Left lung (tissue), 14 donors: ENCODE measurements at places on chromosomes 2 and 18.

GRCh38 chr2:230885463-230886130 is 20.9 kb downstream of the ITM2C start:
- DNase-seq = no peak
- no peaks in the 10 kb centered on the region for H3K36me3 ChIP-seq

- H3K27ac ChIP-seq = no peak overlapping the region
- no peak overlapping the region for H3K4me3 ChIP-seq
- H3K27me3 ChIP-seq = no peaks in the 10 kb centered on the region
- H3K4me1 ChIP-seq = peaks cover 88% of the 10 kb centered on the region
Observed at GRCh38 chr2:54589340-54590215, 133.5 kb downstream of the SPTBN1 start.

DNA sequence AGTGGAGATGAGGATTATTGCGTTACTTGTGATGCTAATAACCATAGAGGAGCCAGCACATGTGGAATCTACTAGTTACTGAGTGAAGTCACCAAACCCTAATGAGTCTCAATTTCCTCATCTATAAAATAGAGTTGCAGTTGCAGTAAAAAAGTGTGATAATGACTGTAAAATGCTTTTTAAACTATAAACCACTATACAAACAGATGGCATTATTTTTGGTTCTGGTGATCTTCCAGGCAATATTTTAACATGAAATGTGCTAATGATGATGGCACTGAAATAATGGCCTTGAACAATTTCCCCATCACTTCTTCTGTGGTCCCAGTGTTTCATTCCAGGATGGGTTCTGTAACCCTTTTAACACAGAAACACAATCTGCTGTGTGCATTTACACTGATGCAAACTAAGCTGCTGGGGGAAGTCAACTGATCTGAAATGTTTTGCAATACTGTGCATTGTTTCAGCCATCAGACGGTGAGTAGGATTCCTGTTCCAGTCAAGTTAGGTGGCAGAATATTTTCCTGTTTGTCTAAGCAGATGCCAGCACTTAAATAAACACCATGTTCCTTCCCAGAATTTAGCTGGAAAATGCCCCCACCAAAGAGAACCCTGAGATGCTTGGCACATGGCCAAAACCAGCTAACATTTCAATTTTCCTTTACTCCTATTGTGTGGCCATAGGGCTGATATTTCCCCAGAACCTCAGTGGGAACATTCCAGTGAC is 52.6 kb downstream of the TACR1 start:
- H3K36me3 ChIP-seq = no peaks in the 10 kb centered on the region
- H3K4me3 ChIP-seq = no peak overlapping the region
- no peak for DNase-seq
- H3K27ac ChIP-seq = no peak overlapping the region
- H3K4me1 ChIP-seq = no peaks in the 10 kb centered on the region

DNA sequence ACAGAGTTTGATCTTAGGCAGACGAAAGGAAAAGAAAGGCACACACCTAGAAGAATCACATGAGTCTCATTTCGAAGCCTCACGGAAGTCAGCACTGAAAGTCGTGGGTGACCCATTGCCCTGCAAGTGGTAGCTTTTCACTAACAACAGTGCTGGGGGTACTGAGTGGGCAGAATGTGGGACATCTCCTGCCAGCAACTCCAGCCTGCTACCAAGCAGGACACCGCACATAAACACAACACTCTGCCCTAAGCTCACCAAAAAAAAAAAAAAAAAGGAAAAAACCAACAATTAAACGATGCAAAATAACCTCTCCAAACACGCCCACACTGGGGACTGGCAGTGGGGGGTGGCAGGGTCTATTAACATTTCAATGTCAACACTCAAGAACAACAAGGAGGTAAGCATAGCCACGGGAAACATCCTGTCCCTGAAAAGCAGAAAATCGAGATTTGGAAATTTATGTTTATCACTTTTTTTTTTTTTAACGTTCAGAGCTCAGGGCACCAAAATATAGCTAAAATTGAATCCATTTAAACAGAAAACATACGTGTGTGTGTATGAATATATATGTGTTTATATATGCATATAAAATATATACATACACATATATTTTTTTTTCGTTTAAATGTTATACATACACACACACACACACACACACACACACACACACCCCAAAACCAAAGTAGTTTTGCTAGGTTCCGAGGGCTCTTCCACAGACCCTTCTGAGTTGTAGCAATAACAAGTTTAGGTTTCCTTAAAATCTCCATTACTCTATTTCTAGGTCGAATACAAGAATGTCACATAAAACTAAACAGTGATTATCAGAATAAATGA is 2.2 kb downstream of the INO80D start:
- H3K36me3 ChIP-seq = no peaks in the 10 kb centered on the region
- peak overlapping the region; percentile 80 for H3K4me3 ChIP-seq
- peak; percentile 12 for DNase-seq
- no peaks in the 10 kb centered on the region for H3K27me3 ChIP-seq
- peaks cover 57% of the 10 kb centered on the region for H3K4me1 ChIP-seq

- H3K27me3 ChIP-seq = no peaks in the 10 kb centered on the region
- H3K27ac ChIP-seq = no peak overlapping the region
- no peaks in the 10 kb centered on the region for H3K36me3 ChIP-seq
- H3K4me3 ChIP-seq = no peak overlapping the region
Observed at GRCh38 chr2:16138811-16139662, 198.7 kb downstream of the MYCN start.

DNA sequence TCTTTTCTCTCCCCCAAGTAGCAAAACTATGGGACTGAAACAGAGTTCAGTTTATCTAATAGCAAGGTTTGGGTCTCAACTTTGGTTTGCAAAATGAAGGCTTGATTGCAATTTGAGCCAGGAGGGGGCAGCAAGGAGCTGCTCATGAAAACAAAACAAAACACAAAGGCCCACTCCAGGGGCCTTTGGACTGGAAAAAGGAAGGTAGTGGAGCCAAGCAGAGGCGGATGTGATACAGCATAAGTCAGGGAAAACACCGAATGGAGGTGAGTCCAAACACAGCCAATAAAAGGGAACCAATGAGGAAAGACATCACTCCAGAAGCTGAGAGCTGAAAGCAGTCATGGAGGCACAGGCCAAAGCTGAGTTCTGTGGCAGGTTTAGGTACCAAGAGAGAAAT is 799.7 kb upstream of the ACVR2A start:
- no peak overlapping the region for H3K27ac ChIP-seq
- H3K36me3 ChIP-seq = no peaks in the 10 kb centered on the region
- H3K27me3 ChIP-seq = no peaks in the 10 kb centered on the region
- H3K4me3 ChIP-seq = no peak overlapping the region
- no peak for DNase-seq

DNA sequence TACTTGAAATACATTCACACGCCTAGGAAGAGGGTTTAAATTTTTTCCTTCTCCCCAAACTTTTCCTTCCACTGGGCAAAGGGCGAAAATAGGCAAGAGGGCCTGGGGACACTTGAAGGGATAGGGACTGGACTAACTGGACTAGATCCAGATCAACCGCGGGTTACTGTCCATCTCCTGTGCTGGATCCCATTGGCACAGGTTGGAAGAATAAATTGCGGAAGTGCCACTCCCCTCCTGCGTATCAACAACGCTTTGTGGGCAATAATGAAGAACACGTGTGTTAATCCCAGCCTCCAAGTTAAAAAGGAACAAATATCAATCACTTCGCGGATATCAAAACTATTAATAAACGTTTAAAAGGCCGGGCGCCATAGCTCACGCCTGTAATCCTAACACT is 1.7 kb upstream of the FZD5 start:
- peaks cover 10% of the 10 kb centered on the region for H3K27me3 ChIP-seq
- H3K27ac ChIP-seq = no peak overlapping the region
- DNase-seq = no peak
- H3K36me3 ChIP-seq = peaks cover 15% of the 10 kb centered on the region

DNA sequence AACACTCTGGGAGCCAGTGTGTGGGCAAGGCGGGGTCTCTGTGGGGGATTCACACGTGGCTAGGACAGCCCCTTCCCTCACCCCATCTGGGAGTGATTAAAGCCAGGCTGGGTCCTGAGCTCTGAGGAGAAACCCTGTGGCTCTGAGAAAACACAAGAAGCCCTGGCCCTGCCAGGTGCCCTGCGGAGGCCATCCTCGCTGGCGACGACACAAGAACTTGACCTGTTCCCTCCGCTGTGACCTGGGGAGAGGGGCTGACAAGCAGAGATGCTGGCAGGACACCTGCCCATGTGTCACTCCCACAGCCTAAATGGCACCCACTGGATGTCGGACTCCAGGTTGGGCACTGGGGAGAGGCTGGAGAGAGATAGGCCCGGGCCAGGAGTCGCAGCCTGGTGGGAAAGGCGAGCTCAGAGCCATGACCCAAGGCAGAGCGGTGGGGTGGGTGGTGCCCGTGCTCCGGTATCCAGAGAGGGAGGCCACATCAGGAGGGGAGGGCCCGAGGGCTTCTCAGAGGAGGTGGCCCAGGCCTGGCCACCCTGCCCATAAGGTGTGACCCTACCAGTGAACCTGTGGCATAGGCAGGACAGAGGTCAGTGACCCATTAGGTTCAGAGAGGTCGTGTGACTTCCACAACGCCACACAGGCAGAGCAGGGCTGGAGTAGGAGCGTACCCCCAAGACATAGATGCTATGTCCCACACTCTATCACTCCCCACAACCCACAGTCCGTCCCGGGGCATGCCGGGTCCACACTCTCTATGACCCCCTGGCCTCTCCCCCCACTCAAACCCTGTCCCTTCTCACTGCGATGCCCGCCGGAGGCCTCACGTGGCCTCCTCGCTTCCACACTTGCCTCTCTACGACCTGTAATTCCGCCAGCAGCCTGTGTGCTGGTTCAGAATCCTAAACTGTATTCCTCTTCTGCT is 59.4 kb upstream of the HPCAL1 start:
- H3K4me1 ChIP-seq = no peaks in the 10 kb centered on the region
- H3K27ac ChIP-seq = no peak overlapping the region
- no peak for DNase-seq
- no peak overlapping the region for H3K4me3 ChIP-seq
- H3K27me3 ChIP-seq = no peaks in the 10 kb centered on the region

DNA sequence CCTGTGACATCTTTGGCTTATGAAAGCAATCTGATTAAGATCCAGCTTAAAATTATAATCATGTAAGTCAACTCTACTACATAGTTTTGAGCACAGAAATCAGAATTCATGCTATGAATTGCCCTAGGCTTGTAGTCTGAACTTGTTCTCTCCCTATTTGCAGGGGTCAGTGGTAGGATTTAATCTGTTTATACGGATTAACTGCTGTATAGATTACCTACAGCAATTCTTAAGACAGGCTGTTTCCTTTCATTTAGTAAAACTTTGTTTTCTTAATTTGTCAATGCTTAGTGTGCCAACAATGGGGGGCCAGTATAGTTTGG is 287.9 kb downstream of the PDE11A start:
- H3K36me3 ChIP-seq = no peaks in the 10 kb centered on the region
- no peaks in the 10 kb centered on the region for H3K27me3 ChIP-seq
- no peak for DNase-seq
- no peak overlapping the region for H3K4me3 ChIP-seq

- no peak for DNase-seq
- no peaks in the 10 kb centered on the region for H3K4me1 ChIP-seq
- no peaks in the 10 kb centered on the region for H3K27me3 ChIP-seq
- H3K4me3 ChIP-seq = no peak overlapping the region
Observed at GRCh38 chr2:235458839-235459273, 35.0 kb upstream of the AGAP1 start.

GRCh38 chr2:225993430-225993829 is 593.9 kb downstream of the NYAP2 start:
- H3K4me3 ChIP-seq = no peak overlapping the region
- no peak for DNase-seq
- H3K36me3 ChIP-seq = no peaks in the 10 kb centered on the region
- H3K4me1 ChIP-seq = no peaks in the 10 kb centered on the region
- H3K27me3 ChIP-seq = no peaks in the 10 kb centered on the region

DNA sequence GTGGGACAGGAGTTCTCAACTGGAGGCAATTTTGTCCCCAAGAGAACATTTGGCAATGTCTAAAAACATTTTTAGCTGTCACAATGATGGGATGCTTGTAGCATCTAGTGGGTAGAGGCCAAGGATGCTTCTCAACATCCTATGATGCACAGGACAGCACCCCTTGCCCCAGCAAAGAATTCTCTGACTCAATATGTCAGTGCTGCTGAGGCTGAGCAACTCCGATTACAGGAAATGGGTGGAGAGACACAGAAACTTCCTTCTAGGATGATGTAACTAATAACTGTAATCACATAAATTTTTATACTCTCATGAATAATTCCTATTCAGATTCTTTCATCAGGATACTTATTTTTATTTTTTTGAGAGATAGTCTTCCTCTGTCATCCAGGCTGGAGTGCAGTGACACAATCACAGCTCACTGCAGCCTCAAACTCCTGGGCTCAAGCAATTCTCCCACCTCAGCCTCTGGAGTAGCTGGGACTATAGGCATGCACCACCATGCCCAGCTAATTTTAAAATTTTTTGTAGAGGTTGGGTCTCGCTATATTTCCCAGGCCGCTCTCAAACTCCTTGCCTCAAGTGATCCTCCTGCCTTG is 120.3 kb upstream of the ACAA2 start:
- H3K27me3 ChIP-seq = no peaks in the 10 kb centered on the region
- no peaks in the 10 kb centered on the region for H3K36me3 ChIP-seq
- no peak overlapping the region for H3K4me3 ChIP-seq
- DNase-seq = no peak
- no peak overlapping the region for H3K27ac ChIP-seq
- H3K4me1 ChIP-seq = no peaks in the 10 kb centered on the region

- no peaks in the 10 kb centered on the region for H3K36me3 ChIP-seq
- H3K4me3 ChIP-seq = no peak overlapping the region
- DNase-seq = no peak
- H3K4me1 ChIP-seq = no peaks in the 10 kb centered on the region
- H3K27ac ChIP-seq = no peak overlapping the region
Observed at GRCh38 chr2:181281206-181281832, 175.9 kb upstream of the ITGA4 start.

DNA sequence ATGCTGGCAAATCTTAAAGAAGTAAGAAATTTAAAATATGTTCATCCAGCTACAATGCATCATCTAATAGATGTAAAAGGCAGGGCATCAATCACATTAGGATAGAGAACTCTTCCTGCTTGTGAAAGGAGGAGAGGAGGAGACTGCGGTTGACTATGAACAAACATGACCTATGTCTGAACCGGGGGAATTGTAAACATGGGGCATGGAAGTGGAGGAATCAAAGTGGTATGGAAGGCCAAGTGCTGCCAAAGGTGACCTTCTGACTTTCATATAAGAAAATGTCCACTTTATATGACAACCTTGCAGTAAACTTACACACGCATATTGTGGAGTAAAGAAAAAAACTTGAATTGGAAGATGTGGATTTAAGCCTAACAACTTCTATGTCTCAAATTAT is 20.0 kb upstream of the SLC8A1 start:
- H3K27ac ChIP-seq = no peak overlapping the region
- no peaks in the 10 kb centered on the region for H3K27me3 ChIP-seq
- H3K4me3 ChIP-seq = no peak overlapping the region
- no peaks in the 10 kb centered on the region for H3K36me3 ChIP-seq
- DNase-seq = no peak

- no peaks in the 10 kb centered on the region for H3K36me3 ChIP-seq
- peaks cover 15% of the 10 kb centered on the region for H3K4me1 ChIP-seq
- H3K4me3 ChIP-seq = no peak overlapping the region
- H3K27me3 ChIP-seq = no peaks in the 10 kb centered on the region
Observed at GRCh38 chr2:47277987-47278386, 122.9 kb upstream of the STPG4 start.

GRCh38 chr2:20939931-20940795 is 103.7 kb downstream of the APOB start:
- no peaks in the 10 kb centered on the region for H3K4me1 ChIP-seq
- no peak overlapping the region for H3K27ac ChIP-seq
- no peak for DNase-seq
- H3K4me3 ChIP-seq = no peak overlapping the region

GRCh38 chr18:58091099-58091611 is 47.1 kb downstream of the NEDD4L start:
- DNase-seq = no peak
- H3K27me3 ChIP-seq = no peaks in the 10 kb centered on the region
- no peaks in the 10 kb centered on the region for H3K36me3 ChIP-seq
